ENCODE measurements at places on chromosomes 16 and 17. TPM values are rescaled to one million over a fixed set of nuclear protein-coding genes. Genes with fewer than 3 reads are reported as not detected.

- no peak overlapping the region for H3K4me3 ChIP-seq
- no peak overlapping the region for H3K27ac ChIP-seq
- H3K27me3 ChIP-seq, result peaks cover 35% of the 10 kb centered on the region
- H3K4me1 ChIP-seq, result no peaks in the 10 kb centered on the region
These were observed 31.0 kb downstream of the TBX21 start for GRCh38 chr17:47763913-47764582.

- H3K27ac ChIP-seq, result no peak overlapping the region
- DNase-seq, result no peak
- no peaks in the 10 kb centered on the region for H3K36me3 ChIP-seq
- no peak overlapping the region for H3K4me3 ChIP-seq
These were observed 2.0 kb upstream of the VAT1L start for GRCh38 chr16:77786186-77786847.

DNA sequence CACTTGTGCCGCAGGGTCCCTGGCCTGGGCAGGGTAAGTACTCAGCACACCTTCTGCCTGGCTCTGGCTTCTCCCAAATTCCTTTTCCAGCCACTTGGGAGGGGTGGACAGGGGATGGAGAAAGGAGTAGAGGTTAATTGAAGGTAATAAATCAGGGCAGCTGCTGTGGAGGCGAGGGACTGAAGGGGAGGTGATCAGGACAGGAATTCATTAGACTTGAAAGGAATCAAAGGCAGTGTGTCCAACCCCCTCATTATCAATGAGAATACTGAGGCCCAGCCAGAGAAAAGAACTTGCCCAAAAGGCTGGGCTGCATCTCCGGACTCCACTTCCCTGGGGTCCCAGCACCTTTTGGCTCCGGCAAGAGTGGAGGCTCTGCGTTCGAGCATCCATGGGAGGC lies 2.4 kb downstream of the SOST start:
- H3K27me3 ChIP-seq, result peaks cover 54% of the 10 kb centered on the region
- H3K4me1 ChIP-seq, result peaks cover 11% of the 10 kb centered on the region

DNA sequence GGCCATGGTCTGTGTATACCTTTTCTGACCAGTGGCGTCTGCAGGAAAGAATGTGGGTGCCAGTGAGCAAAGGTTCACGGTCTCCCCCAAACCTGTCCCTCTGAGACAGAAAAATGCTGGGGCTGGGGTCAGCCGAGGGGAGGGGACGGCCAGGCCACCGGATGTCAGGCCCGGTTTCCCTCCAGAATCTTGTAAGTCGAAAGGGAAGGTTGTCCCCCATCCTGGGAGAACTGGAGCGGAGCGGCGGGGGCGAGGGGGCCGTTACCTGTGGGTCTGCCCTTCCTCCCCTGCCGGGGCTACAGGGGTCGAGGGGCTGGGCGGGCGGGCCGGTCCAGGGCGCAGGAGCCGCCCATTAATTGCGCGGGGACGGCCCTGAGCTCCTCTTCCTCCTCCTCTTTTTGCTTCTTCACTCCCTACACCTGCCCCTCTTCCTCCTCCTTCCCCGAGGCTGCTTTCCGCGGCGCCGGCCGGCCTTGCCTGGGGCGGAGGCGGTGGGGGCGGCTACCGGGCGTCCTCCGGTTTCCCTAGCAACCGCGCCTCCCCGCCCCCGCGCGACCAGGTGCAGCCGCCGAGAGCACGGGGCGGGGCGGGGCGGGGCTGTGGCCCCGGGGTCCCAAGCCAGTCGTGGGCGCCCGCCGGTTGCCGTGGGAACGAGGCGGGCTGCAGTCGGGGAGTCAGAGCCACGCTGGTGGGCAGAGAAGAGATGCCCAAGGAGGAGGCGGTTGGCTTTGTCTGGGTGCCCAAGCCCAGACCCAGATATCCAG lies at the start of gene MARCHF10:
MARCHF10 (minus strand) TSS at position 503 of the 764 bp plus-strand sequence. CDS start 6,579 bp downstream, outside the sequence.
- peaks cover 6% of the 10 kb centered on the region for H3K4me1 ChIP-seq
- H3K27me3 ChIP-seq, result peaks cover 30% of the 10 kb centered on the region
- H3K27ac ChIP-seq, result peak within 1 kb of the TSS; percentile 49

- no peak overlapping the region for H3K27ac ChIP-seq
- no peak for DNase-seq
- H3K27me3 ChIP-seq, result peaks cover 10% of the 10 kb centered on the region
- H3K4me3 ChIP-seq, result no peak overlapping the region
- no peaks in the 10 kb centered on the region for H3K36me3 ChIP-seq
- H3K4me1 ChIP-seq, result no peaks in the 10 kb centered on the region
These were observed 80.3 kb upstream of the PSMD7 start for GRCh38 chr16:74216319-74216718.

DNA sequence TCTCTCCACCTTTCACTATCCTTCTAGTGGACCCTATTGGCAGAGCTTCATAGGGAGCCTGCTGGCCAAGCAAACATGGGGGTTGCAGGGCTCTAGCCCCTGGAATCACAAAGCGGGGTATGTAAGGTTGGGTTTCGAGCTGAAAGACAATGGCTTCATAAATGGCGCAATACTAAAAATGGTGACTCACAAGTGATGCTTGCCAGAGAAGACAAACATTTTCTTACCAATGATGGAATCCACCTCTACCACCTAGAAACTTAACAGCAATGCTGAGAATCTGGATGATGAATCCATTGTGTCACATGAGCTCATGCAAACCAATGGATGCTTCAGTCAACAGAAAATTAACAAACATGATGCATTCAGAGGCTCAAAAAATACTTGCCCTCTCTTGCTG lies 375.3 kb upstream of the PSMD7 start:
- no peak for DNase-seq
- no peak overlapping the region for H3K27ac ChIP-seq
- H3K27me3 ChIP-seq, result peaks cover 13% of the 10 kb centered on the region
- no peaks in the 10 kb centered on the region for H3K4me1 ChIP-seq
- no peak overlapping the region for H3K4me3 ChIP-seq

DNA sequence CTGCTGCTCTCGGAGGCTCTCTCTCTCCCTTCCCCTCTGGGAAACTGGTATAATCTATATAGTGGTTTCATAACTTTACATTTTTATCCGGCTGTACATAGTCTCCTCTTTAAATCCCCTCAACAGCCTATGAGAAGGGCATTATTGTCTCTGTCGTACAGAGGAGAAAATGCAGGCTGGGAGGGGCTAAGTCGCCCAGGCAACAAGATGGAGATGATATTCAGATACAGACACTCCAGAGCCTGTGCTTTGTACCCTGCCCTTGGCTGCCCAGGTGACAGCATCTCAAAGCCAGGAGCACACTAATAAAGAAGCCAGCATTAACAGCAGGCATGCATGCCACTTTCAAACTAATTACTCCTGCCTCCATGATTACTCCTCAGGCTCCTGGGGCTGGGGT lies 4.7 kb upstream of the EIF1 start:
- DNase-seq, result no peak
- H3K36me3 ChIP-seq, result no peaks in the 10 kb centered on the region
- no peaks in the 10 kb centered on the region for H3K27me3 ChIP-seq
- H3K27ac ChIP-seq, result no peak overlapping the region
- H3K4me3 ChIP-seq, result no peak overlapping the region

DNA sequence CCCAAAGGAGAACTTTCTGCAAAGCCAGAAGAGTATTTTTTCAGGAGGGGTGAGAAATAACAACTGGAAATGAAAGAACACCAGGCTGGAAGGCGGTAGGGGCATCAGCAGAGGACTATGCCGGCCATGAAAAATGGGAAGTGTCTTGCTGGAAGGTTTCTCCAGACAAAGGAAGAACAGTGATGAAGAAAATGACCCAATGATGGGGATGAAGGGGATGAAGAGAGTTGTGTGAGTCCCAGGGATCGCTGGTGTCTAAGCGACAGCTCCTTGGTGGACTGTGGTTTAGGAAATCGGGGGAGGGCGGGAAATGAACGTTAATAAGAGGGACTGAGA lies 623 bp downstream of the TTLL6 start:
- peak overlapping the region; percentile 76 for H3K4me3 ChIP-seq
- peaks cover 17% of the 10 kb centered on the region for H3K27me3 ChIP-seq
- H3K27ac ChIP-seq, result no peak overlapping the region
- no peak for DNase-seq
- peaks cover 13% of the 10 kb centered on the region for H3K4me1 ChIP-seq

DNA sequence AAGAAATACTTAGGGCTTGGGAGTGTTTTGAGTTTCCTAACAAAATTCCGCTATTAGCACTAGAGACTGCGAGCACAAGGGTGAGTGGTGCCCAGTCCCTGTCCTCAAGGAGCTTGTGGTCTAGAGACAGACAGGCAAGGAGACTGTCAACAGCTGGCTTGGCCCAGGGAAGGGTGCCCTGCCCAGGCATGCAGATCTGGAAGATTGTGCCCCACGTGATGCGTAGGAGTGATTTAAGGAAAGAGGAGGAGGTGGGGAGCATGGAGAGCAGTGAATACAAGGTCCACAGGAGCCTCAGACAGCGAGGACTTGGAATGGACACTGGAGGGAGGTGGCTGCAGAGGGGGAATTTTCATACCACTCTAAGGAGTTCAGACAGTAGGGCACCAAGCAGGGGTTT lies 25.0 kb downstream of the SCPEP1 start:
- H3K27ac ChIP-seq, result no peak overlapping the region
- no peaks in the 10 kb centered on the region for H3K27me3 ChIP-seq
- peaks cover 16% of the 10 kb centered on the region for H3K36me3 ChIP-seq

- H3K36me3 ChIP-seq, result peaks cover 10% of the 10 kb centered on the region
- no peak for DNase-seq
- H3K4me3 ChIP-seq, result no peak overlapping the region
- H3K4me1 ChIP-seq, result peaks cover 3% of the 10 kb centered on the region
- H3K27ac ChIP-seq, result no peak overlapping the region
These were observed 95.7 kb upstream of the DNAH17 start for GRCh38 chr17:78672871-78673371.

DNA sequence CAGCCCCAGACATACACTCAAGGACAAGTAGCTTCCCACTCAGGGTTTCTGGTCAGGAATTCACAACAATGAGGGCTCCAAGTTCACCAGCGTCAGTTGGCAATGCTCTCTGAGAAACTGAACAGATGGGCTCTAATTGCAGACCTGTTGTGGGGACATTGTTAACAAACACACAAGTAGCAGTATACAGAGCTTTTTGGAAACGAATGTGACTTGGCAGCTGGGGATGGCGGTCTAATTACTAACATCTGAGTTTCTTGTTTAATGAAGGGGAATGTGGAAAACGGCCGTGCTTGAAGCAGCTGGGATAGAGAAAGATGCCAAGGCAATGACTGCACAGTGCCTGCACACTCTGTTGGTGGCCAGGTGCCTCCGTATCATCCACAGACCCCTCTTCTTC lies 316.1 kb upstream of the IRX3 start:
- H3K4me3 ChIP-seq, result no peak overlapping the region
- H3K36me3 ChIP-seq, result no peaks in the 10 kb centered on the region
- H3K27ac ChIP-seq, result no peak overlapping the region
- H3K27me3 ChIP-seq, result peaks cover 11% of the 10 kb centered on the region

DNA sequence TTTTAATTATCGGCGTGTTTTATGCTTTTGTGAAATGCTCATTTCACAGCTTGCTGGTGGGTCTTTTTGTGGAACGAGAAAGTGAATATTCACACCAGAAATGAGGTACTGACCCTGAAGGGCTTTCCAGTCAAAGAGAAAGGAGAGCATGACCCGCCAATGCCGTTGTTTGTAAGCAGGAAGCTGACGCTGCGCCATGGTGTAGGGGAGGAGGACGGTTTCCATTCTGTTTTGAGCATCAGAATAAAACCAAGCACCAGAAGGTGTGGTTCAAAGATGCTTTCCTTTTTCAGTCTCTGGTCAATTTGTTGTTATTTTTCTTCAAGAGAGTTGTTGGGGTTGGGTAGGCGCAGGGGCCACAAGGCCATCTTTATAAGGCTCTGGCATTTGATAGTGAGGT lies 669.3 kb downstream of the WWOX start:
- H3K27me3 ChIP-seq, result no peaks in the 10 kb centered on the region
- peaks cover 2% of the 10 kb centered on the region for H3K4me1 ChIP-seq
- peak overlapping the region; percentile 8 for H3K27ac ChIP-seq
- no peak for DNase-seq
- H3K36me3 ChIP-seq, result no peaks in the 10 kb centered on the region

GRCh38 chr17:28298449-28298848 lies 20.6 kb upstream of the TMEM97 start:
- H3K36me3 ChIP-seq, result no peaks in the 10 kb centered on the region
- H3K27ac ChIP-seq, result no peak overlapping the region
- H3K4me1 ChIP-seq, result no peaks in the 10 kb centered on the region
- no peak overlapping the region for H3K4me3 ChIP-seq
- peaks cover 7% of the 10 kb centered on the region for H3K27me3 ChIP-seq
- no peak for DNase-seq

- H3K4me1 ChIP-seq, result peaks cover 3% of the 10 kb centered on the region
- no peak overlapping the region for H3K4me3 ChIP-seq
- H3K27ac ChIP-seq, result no peak overlapping the region
- DNase-seq, result no peak
These were observed 206.2 kb upstream of the IRX5 start for GRCh38 chr16:54724346-54724925.

DNA sequence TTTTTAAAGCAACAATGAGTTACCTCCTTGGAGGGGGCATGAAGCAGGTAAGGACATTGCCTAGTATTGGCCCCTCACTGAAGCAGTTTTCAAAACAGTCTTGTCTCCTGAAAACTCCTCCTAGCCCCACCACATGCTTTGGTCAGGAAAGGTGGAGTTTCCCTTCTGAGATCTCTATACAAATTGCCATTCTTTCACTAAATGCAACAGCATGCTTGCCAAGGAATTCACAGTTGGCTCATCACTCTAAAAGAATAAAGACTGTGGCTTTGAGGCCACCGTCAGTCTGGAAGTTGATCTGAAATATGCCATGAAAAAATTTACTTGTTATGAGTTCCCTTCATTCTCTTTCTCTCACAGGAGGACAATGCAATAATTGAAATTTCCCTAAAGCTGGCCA lies 4.2 kb downstream of the TTC19 start:
- DNase-seq, result no peak
- H3K27me3 ChIP-seq, result no peaks in the 10 kb centered on the region
- H3K36me3 ChIP-seq, result peaks cover 47% of the 10 kb centered on the region
- H3K27ac ChIP-seq, result no peak overlapping the region
- H3K4me3 ChIP-seq, result no peak overlapping the region

The VWA3A gene
- 1.5 TPM for total RNA-seq

The MT1E gene
- total RNA-seq, result 5.2 TPM

The ESRP2 gene
- 88.6 TPM for total RNA-seq

The C16orf90 gene
- not detected for total RNA-seq

The PABPN1L gene
- total RNA-seq, result not detected

The PRSS33 gene
- 0.27 TPM for total RNA-seq

The STX1B gene
- 1.0 TPM for total RNA-seq

The ASGR2 gene
- total RNA-seq, result 3.0 TPM

The NACA2 gene
- not detected for total RNA-seq

The MBTD1 gene
- 50.7 TPM for total RNA-seq

All from progenitor cell of endocrine pancreas (in vitro differentiated cells).